ENCODE measurements at places on chromosomes 12 and 14.

DNA sequence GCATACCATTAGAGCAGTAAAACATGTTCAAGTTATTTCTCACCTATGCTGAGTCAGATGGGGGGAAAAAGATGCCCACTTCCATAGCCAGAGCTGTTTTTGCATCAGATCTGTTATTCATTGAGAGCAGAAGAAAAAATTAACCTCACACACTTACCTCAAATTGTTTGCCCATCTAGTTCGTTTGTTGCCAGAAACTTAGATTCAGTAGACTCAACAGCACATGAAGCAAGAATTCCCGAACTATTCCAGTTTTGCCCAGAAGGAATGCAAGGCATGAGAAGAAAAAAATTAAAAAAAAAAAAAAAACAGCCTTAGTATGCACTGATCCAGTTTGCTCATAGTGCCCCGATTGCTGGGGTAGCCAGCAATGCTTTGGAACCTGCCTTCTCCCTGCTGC, 12.4 kb upstream of the DPF3 start:
- DNase-seq, result no peak

DNA sequence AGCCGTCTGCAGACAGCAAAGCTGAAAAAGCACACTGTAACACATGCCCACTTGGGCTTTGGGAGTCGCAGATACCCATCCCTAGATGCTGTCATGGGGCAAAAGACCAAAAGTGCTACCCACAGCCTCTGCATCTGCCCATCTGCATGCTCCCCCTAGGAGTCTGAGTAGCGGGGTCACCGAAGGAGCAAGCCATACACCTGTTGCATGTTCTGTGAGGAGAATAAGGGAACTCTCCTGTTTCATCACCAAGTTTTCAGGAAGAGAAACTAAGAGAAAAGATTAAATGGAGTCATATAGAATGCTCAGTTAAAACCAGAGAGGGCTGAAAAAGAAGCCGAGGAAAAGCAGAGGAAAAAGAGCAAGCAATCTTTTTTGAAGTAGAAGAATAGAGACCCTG, 13.7 kb upstream of the ST8SIA1 start:
- DNase-seq, result no peak

DNA sequence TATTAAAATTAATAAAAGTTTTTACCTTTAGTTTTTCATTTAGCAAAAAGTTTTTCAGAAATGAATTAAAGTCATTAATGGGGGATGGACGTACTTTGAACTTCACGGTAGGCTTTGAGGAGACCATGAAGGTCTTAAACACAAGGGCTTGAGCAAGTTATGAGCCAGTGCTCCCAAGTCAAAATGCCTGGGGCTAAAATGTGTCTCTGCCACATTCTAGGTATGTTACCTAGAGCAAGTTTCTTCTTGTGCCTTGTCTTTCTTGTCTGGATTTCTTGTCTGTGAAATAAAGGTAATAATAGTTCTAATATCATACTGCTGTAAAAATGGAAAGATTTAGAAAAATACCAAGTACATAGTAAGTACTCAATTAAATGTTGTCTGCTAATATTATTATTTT, 132.7 kb upstream of the USP15 start:
- DNase-seq, result no peak

GRCh38 chr12:50089730-50090129, 4.6 kb downstream of the SMARCD1 start:
- DNase-seq, result no peak

DNA sequence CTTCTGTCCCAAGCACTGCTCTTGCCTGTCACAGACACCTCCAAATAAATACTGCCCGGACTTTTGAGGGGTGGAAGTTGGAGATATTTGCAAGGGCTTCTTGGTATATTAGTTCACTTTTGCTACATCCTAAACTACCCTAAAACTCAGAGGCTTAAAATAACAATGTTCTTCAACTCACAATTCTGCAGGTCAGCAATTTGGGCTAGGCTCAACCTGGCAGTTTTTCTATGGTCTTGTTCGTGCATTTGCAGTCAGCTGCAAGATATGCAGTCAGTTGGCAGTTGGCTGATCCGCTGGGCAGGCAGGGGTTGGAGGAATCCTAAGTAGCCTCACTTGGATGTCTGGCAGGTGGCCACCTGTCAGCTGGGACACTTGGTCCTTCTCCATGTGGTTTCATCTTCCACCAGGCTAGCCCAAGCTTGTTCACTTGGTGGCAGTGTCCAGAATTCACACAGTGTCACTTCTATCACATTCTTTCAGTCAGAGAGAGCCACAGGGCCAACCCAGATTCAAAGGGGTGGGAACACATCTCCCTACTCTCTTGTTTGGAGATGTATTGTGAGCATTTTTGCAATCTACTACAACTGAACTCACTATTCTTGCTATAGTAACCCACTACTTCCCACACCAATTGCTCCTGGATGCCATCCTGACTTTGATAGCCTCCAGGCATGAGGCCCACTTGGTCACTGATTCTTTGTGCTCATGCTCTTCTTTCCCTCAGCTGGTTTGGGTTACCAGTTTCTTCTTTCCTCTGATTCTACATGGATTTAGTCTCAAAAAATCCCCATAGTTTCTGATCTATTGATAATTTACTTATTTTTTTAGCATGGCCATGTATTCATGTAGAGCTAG, 27.8 kb upstream of the CAPRIN2 start:
- DNase-seq, result no peak

GRCh38 chr12:54658306-54659264, 10.4 kb upstream of the DCD start:
- DNase-seq, result peak; percentile 52

- DNase-seq, result no peak
Observed at GRCh38 chr12:100601626-100602025, 28.1 kb downstream of the GAS2L3 start.

DNA sequence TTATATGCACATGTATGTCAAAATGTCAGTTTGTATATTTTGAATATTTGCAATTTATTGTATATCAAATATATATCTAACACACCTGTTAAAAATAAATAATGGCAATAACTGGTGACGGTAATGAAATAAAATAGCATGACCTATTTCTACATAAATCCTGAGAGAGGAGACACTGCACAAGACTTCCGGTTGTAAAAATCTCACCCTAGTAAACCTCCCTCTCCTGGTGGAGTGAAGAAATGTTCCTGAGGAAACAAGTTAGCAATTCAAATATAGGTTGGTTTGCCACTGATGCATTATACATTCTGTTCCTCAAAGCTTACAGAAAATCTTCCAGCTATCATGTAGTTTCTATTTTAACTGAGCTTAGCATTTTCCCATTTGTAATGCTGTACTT, 166.1 kb upstream of the SYT10 start:
- DNase-seq, result peak; percentile 46

DNA sequence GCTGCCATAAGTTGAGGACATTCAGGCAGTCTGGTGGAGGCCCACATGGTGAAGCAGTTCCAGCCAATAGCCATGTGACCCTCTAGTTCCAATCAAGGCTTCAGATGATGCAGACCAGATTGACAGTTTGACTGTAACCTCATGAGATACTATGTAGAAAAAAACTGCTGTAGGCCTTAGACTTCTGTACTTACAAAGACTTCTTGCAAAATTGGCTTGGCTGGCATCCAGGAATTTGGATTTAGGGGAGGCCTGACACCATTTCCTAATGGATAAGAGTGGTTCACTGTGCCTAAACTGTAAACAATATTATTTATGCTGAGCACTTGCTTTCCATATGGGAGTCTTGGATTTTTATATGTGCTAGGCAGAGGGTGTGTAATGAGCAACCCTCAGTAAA, 76.4 kb downstream of the RGS6 start:
- no peak for DNase-seq

DNA sequence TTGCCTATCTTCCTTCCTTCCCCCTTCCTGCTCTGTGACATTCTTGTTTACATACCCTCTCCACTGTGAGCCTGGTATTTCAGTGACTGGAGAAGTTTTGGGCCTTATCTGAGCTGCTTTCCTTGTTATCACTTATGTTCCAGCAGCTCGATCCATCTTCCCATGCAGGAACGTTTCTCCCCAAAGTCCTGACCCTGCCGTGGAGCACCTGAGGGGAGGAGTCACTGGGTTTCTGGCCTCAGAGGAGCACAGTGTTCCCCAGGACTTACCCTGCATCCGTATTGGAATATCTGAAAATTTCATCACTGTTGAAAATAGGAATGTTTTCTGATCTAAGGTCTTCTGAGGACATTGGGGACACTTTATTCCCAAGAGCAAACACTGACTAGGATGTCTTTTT, 141.8 kb downstream of the CACNA1C start:
- no peak for DNase-seq

Data from LoVo (cell line).